ENCODE measurements at places on chromosomes 4 and X.

- no peak for DNase-seq
These were observed 9.7 kb downstream of the PPEF2 start for GRCh38 chr4:75892508-75892907.

- no peak for DNase-seq
These were observed 1958.6 kb downstream of the C4orf33 start for GRCh38 chr4:131054489-131055019.

DNA sequence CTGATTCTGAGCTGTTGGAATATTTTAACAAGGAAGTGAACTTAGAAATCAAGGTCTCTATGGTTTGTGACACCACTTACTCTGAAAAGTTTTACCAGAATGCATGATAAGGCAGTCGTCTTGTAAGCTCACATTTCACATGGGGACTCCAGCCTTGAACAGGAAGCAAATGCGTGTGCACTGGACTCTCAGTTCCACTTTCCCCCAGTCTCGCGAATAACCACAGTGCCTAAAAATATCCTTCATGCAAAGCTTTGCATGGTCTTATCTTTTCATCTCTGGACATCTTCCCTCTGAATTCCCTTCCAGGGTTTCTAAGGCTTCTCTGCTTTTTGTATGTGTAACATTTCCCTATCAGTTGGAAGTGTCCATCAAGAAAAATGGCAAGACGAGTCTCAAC lies 581.8 kb downstream of the NLGN4X start:
- no peak for DNase-seq

- no peak for DNase-seq
These were observed 184.1 kb downstream of the DCHS2 start for GRCh38 chr4:154307451-154307850.

GRCh38 chr4:15805583-15806517 lies 27.7 kb downstream of the CD38 start:
- peak; percentile 22 for DNase-seq

- DNase-seq = no peak
These were observed 46.4 kb upstream of the FGG start for GRCh38 chr4:154658680-154659405.

DNA sequence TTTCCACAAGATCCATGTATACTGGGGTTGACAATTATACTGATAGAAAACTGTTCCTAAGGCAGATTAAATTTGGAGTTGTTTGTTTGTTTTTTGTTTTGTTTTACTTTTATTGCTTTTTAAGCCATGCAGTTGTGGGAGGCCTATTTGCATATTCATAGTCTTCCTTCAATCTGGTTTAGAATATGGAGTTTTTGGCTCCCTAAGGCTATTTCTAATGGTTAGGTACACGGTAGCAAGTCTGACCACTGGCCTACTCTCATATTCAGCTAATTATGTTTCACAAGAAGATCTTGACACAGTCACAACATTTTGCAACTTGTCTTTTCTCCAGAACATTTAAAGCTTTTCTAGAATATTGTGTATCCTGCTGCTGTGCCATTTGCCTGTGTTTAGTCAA lies 725.5 kb downstream of the PCDH18 start:
- no peak for DNase-seq

DNA sequence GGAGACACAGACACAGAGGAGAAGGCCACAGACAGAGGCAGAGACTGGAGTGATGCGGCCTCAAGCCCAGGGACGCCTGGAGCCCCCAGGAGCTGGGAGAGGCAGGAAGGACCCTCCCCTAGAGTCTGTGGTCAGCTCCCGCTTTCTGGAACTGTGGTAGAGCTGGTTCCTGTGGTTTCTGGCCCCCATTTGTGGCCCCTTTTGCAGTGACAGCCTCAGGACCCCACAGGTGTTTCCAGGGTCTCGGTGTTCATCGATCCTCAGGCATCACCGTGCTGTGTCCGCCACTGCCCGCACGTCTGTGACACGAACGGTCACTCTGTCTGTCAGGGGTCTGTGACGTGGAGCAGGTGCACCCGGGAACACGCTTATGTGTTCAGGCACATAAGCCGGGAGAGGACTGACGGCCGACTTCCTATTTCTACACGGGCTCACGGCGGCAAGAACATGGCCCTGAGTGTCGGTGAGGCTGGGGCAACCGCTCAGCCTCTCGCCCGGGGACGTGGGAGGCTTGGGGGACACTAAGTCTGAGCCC lies 7.9 kb downstream of the GTPBP6 start:
- DNase-seq = no peak

- no peak for DNase-seq
These were observed 37.4 kb upstream of the NLGN4X start for GRCh38 chrX:6266041-6266440.

- no peak for DNase-seq
These were observed 916.7 kb downstream of the PDHA2 start for GRCh38 chr4:96756584-96756983.

DNA sequence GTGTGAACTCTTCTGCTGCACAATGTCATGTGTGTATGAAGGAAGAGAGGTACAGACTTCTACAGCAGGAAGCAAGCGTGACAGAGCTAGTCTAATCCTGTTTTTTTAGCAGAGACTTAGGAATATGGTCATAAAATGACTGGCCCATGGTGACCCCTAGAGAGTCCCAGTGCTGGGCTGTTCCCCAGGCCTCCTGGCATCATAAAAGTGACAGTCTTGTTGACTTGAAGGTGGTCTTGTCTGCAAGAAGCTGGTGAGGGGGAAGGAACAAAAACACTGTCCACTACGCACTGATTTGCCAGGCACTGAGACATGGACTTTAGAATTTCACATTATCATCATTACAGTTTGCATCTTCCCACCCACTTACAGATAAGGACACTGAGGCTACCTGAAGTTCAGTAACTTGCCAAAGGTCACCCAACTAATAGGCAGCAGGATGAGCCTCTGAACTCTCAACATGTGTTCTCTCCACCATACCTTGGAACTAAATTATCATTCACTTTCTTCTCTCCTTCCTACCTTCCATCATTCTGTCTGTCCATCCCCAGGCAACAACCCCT lies 63.0 kb downstream of the HADH start:
- no peak for DNase-seq

DNA sequence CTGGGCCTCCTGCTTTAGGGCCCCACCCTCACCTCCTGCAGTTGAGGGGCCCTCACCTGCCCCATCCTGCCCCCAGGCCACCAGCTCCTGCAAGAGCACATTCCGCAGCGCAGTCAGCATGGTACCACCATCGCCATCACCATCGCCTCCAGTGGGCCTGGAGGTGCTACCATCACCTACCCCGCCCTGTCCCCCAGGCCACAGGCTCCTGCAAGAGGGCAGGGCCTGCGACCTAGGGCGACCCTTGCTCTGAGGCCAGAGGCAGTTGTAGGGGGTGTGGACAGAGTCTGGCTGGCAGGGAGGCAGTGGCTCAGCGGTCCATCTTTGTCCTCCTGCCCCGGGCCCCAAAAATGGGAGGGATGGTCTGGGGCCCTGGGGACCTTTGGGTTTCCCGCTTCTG lies 3.9 kb upstream of the HAUS7 start:
- DNase-seq = no peak

DNA sequence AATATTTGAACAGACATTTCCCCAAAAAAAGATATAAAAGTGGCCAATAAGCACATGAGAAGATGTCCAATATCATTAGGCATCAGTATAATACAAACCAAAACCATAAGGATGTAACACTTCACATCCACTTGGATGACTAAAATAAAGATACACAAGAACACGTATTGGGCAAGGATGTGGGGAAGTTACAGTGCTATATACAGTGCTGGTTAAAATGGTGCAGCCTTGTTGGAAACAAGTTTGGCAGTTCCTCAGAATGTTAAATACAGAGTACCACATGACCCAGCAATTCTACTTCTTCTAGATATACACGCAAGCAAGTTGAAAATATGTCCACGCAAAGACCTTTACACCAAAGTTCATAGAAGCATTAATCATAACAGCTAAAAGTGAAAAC lies 58.9 kb downstream of the HAUS3 start:
- DNase-seq = no peak

DNA sequence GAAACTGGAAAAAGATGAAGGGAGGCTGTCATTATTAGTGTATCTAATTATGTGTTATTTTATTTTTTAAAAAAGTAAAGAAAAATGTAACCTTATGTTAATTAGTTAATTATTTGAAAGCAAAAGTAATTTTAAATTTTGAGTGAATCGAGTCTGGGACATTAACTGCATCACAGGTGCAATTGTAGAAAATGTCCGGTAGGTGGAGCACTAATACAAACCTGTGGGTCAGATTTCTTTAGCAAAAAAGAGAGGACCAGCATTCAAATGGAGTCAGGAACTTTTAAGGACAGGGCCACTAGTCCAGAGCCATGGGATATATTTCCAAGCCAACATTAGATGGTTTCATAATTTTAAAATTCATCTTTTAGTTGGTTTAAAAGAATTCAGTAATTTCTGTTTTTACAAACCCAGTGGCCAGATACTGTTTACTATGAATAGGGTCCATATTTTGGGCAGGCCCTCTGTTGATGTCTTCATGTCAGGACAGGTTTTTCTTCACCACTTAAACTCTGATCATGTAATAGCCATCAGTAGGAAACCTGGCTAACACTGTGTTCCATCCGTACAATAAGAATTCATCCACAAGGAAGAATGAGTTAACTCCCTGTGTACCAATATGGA lies 27.2 kb downstream of the BST1 start:
- DNase-seq = peak; percentile 34

DNA sequence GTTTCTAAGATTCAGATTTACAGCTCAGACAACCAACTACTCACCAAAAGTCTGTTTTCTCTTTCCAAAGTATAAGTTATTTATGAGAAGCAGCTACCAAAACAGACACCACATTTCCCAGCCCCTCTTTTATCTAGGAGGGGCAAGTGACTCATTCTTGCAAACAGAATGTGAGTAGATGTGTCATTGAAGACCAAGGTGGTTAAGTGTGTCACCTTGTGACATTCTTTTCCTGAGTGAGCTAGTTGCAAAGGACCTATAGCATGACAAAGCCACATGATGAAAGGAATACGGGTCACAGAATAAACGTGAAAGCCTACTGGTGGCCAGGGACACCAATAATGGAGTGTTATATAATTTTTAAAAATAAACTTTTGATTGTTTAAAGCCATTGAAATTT lies 50.0 kb downstream of the SLC7A11 start:
- DNase-seq = no peak

- DNase-seq = no peak
These were observed 107.5 kb downstream of the GUCY2F start for GRCh38 chrX:109374262-109374960.

DNA sequence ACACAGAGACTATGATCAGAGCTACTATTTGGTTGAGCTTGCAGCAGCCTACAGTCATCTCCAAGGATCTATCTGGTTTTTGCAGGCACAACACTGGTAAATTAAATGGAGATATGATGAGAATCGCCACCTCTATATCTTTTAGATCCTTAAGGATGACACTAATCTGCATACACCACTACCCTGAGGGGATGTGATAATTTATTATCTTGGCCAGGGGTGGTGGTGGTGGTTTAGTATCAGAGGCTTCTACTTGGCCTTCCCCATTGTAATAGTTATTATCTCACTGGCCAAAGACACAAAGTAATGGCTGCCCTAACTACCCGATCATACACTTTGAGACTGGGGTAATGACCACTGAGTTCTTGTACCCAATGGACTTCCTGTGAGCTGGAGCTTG lies 21.2 kb downstream of the CCDC160 start:
- DNase-seq = no peak

GRCh38 chr4:112898357-112899141 lies 150.9 kb upstream of the ANK2 start:
- DNase-seq = no peak

GRCh38 chr4:146186596-146186995 lies 11.1 kb downstream of the LSM6 start:
- DNase-seq = no peak

DNA sequence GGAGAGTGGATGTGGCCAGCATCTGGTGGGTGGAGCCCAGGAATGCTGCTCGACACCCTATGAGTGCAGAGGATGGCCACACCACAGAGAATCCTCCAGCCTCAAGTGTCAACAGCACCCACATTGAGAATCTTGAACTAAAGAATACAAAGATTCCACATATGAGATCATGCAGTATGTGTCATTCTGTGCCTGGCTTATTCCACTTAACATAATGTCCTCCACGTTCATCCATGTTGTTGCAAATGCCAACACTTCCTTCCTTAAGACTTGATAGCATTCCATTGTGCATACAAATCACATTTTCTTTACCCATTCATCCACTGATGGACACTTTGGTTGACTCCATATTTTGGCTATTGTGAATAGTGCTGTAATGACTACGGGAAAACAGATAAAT lies 145.8 kb downstream of the PRKX start:
- no peak for DNase-seq

DNA sequence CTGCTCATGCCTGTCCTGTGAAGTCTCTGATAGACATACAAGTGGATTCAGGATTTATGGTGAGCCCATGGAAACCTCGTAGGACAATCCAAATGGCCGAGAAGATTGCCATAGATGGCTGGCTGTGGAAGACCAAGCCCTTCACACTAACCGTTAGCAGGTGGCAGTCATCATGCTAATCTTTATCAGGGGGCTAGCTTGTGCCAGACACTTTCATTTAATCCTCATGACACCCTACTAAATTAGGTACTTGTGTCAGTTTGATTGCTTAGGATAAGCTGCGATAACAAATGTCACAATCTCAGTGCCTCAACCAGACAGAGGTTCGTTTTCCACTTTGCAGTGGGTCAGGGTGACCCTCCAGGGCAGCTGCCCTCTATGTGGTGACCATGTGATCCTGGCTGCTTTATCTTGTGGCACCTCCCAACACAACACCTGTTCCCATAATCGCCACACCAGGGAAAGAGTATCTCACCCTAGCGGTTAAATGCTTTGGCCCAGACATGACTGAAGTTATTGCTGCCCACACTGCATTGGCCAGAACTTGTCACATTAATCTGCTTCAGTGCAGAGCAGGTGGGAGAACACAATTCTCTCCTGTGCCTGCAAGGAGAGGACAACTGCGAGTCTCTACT lies 60.8 kb downstream of the REPS2 start:
- DNase-seq = no peak

- no peak for DNase-seq
These were observed 201.3 kb downstream of the PTTG2 start for GRCh38 chr4:38161208-38162113.

DNA sequence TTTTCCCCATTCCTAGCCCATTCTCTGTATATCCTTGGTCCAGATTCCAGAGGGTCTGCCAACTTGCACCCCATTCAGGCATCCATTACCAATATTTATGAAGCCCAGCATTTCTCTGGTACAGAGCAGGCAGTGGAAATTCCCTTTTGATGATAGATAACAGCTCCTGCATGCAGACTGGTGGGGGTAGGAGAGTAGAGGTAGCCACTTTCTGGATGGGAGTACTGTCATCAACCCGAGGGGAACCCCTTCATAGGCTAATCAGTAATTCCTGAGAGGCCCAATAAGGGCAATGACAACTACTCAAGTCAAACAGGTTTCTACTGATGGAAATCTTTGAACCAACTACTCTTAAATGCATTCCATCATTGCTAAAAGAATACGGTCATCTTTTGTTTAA lies 63.7 kb downstream of the COL25A1 start:
- DNase-seq = no peak

Data from DMS79 treated with DMSO at 0.1 percent for 48 hours (cell line).